G401 (cell line): ENCODE measurements at places on chromosomes 7 and 10. TPM values are rescaled to one million over a fixed set of nuclear protein-coding genes. Genes with fewer than 3 reads are reported as not detected.

DNA sequence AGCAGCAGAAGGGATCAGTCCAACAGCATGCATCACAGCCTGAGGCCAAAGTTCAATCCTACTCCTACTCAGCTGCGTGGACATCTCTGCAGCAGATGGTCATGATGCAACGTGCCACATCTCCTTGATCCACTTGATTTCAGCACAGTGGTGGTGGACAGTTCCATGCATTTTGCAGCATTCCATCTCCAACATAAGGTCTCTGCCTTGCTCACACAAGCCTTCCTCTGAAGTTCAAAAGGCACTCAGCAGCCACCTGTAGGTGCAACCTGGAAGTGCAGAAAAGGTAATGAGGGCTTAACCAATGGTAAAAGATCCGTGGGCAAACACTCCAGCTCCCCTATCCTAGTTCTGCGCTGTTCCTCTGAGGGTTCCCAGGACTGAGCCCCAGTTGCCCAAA lies 57.5 kb upstream of the CHCHD3 start:
- no peak for DNase-seq

- DNase-seq = no peak
Observed at GRCh38 chr10:3534433-3534832, 250.6 kb downstream of the KLF6 start.

- DNase-seq = no peak
Observed at GRCh38 chr10:86785037-86785436, 28.6 kb downstream of the BMPR1A start.

DNA sequence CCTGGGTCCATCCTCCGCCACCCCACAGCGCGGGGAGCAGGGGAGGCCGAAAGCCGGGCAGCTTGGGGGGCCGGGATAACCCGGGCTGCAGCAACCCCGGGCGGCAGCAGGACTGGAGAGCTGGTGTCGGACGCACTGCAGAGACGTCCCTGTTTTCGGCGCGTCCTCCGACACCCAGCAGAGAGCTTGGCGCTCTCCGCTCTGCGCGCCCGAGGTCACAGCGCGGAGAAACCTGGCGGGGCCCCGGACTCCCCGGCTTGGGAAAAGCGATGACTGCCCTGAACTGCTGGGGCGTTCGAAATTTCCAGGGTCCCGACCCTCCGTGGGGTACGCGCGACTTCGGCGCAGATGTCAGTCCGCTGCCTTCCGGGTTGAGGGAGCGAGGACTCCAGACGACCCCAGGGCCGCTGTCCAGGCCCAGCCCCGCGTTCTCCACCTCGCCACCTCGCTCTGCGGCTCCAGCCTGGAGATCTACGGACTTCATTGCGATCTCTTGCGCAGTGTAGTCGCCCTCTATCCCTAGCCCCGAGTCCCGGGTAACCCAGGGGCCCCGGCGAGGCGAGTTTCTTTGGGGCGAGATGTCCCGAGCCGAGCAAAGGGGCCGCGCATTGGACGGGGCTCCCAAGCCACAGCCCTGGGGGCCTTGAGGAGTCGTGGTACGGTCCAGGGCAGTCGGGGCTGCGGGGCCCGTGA lies 617 bp upstream of the FOXI2 start:
- no peak for DNase-seq

DNA sequence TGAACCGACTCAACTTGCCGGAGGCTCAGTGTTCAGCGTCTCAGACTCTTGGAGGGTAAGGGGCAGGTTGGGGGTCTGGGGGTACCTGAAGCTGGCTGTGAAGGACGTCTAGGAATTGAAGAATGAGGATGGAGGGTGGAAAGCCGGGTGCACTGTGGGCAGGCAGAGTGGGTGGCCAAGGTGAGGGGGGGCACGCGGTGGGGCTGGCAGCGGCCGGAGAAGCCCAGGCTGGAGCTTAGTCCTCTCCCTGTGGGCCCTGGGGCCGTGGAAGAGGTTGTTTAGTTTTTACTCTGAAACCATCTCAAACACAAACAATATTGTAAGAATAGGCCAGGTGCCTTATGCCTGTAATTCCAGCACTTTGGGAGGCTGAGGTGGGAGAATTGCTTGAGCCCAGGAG lies 83.4 kb downstream of the UNCX start:
- no peak for DNase-seq

GRCh38 chr7:137804836-137805235 lies 41.9 kb downstream of the DGKI start:
- DNase-seq = no peak

DNA sequence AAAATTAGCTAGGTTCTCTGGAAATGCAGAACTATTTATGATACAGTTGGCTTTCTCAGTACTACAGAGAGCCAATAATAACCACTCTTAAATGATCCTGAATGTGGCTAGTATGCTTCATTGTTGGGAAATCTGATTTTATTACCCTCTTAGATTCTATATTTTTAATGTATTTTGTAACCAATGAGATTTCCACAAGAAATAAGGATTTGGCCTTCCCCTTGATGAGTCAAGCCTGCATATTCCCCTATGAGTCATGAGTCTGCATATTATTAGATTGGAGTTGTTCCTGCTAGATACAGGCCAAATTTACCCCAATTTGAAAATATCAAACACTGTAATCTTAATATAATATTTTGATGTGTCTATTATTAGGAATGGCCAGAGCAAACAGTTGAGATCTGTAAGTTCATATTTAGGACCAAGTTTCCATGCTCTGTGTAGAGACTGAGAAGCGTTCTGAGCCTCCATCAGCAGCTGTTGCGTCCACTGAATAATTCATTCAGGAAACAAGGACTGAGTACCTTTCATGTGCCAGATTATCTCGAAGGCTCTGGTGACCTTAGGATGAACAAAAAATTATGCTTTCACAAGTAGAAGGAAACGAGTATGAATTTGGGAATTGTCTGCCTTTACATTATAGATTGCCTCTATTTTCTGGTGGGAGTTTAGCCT lies 793.4 kb downstream of the NRG3 start:
- DNase-seq = no peak

- DNase-seq = no peak
Observed at GRCh38 chr10:48634198-48634983, 29.5 kb upstream of the ARHGAP22 start.

DNA sequence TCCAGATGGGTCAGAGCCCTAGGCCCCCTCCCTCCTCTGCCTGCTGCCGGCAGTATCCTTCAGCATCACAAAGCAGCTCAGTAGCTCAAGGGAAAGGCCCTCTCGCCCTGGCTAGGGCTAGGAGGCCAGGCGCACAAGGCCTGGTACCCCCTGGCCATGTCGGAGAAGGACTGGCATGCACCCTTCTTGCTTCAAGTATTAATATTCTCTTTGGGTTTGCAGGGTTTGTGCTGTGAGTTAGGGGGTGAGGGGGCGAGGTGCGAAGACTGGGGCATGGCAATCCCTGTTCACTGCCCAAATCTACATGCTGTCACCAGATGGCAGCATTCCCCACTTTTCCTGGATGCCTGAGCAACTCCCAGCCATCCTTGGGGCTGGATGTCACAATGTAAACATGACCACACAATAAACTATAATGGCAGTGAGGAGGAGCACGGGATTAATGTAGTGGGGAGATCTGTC lies 105.2 kb downstream of the NEURL1 start:
- peak; percentile 88 for DNase-seq

DNA sequence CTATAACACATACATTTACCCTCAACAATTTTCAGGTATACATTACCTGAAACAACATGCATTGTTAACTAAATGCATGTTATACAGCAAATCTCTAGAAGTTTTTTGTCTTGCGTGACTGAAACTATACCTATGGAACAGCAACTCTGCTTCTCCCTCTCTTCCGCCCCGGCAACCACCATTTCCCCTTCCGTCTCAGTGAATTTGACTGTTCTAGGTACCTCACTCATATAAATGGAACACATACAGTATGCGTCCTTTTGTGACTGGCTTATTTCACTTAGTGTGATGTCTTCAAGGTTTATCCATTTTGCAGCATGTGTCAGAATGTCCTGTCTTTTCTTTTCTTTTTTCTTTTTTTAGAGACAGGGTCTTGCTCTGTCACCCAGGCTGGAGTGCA lies 22.5 kb downstream of the CALHM2 start:
- no peak for DNase-seq

DNA sequence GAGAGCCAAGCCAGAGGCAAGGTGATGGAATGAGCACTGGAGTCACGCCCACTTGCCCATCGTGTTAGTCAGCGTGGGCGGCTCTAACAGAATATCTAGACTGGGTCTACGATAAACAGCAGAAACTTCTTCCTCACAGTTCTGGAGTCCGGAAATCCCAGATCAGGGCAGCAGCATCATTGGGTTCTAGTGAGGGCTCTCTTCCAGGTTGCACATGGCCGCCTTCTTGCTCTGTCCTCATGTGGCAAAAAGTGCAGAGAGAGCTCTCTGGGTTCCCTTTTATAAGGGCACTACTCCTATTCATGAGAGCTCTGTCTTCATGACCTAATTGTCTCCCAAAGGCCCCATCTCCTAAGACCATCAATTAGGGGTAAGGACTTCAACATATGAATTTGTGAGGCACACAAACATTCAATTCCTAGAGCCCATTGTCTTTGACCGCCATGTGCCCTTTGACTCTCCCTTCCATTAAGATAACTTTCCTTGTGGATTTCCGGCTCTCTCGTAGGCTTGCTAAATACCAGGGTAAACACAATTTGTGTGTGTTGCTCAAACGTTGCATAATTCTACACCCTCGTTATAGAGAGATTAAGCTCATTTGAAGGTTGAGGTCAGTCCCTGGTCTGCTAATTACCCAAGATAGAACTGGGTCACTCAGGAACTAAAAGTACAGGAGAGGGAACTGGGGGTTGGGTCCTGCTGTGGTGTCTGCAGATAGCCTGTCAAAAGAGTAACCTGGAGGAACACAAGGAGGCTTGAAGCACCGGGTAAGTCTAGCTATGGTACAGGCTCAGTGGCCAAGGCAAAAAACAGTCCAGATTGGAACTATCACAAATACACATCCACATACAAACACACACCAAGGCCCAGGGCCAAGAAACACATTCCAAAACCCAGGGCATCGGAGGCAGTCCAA lies 28.7 kb upstream of the USP6NL start:
- no peak for DNase-seq

DNA sequence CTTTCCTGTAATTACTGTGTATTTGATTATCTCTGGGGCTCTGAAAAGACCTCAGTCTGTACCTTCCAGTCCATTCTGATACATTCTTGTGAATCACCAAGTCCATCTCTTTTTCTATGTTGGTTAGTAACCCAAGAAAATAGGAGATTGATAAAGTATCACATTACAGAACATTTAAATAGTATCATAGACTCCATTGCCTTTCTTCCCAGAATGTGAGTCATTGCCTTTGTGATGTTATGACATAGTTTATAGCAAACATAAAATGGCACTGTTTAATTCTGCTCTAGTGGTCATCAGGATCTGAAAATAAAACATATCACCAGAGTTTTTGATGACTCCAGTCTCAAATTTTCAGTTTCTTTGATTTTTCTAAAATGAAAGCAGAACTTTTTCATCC lies 78.4 kb downstream of the NRG3 start:
- no peak for DNase-seq

GRCh38 chr10:125538947-125539731 lies 143.8 kb downstream of the TEX36 start:
- peak; percentile 56 for DNase-seq

DNA sequence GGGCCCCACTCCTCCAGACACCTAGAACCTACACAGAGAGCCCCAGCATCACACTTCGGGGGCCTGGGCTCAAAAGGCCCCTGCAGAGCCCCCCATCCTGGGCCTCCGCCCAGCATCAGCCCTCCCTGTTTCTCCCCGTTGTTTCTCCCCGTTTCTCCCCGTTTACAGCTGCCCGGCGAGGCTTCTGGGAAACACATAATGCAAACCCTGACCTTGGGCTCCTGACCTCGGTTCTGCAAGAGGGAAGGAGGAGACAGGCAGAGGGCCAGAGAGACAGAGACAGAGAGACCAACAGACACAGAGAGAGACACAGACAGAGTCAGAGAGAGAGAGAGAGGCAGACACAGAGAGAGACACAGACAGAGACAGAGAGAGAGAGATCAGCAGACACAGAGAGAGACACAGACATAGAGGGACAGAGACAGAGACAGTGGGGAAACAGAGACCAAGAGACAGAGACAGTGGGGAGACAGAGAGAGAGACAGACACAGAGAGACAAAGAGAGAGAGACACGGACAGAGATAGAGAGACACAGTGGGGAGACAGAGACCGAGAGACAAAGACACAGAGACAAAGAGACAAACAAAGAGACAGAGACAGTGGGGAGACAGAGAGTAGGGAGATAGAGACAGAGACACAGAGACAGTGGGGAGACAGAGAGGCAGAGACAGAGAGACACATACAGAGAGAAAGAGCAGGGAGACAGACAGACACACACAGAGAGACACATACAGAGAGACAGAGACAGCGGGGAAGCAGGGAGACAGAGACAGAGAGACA lies 12.5 kb downstream of the VENTX start:
- DNase-seq = no peak

GRCh38 chr10:77062381-77062780 lies 575.2 kb downstream of the KCNMA1 start:
- DNase-seq = no peak

DNA sequence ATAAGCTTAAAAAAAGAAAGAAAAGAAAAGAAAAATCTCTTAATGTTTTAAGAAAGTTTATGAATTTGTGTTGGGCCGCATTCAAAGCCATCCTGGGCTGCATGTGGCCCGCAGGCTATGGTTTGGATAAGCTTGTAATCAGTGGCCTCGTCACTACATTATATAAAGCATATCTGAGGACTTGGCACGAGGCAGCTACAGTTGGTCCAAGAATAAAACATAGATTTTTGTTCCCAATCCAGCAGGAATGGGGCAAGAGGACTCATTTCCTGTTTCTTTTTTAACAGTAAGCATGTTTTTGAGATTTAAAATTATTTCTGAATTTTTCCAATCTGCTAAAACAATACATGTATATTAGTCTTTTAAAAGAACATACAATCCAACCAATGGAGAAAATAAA lies 28.6 kb downstream of the MCM10 start:
- DNase-seq = no peak

DNA sequence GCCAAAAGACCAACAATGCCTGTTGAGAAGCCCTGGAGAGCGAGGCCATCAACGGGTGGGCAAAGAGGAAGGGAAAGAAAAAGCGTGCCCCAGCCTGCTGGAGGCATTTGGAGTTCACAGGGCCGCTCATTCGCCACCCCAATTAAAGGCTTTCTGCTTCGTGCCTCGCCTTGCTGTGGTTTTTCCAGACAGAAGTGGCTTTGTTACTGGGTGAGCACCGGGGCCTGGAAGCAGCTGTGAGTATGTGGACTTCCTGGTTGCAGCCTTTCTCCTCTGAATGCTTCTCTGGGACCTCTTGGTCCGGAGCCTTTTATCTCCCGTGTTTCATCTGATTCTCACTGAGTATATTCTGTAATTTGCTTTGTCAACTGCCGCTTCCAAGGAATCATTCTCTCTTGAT lies 118.1 kb upstream of the EGR2 start:
- no peak for DNase-seq

GRCh38 chr7:110590415-110590814 lies 500.5 kb upstream of the LRRN3 start:
- DNase-seq = no peak

GRCh38 chr10:22159180-22159579 lies 58.6 kb downstream of the EBLN1 start:
- no peak for DNase-seq

FOXI2 gene
- total RNA-seq = not detected in 2 replicates

AHCYL2 gene
- 57.0 and 74.0 TPM in 2 replicates for total RNA-seq

SPDYE2 gene
- not detected in 2 replicates for total RNA-seq

VWC2 gene
- not detected in 2 replicates for total RNA-seq

EXOSC1 gene
- 56.7 and 61.7 TPM in 2 replicates for total RNA-seq

FANK1 gene
- 3.1 and 4.8 TPM in 2 replicates for total RNA-seq

OPN1SW gene
- total RNA-seq = not detected in 2 replicates

VCL gene
- 310 and 384 TPM in 2 replicates for total RNA-seq
